Fibroblast of skin of left biceps (primary cell): ENCODE measurements at places on chromosomes 16 and 17.

GRCh38 chr16:50537533-50538290 lies 10.5 kb upstream of the NKD1 start:
- no peak for DNase-seq

DNA sequence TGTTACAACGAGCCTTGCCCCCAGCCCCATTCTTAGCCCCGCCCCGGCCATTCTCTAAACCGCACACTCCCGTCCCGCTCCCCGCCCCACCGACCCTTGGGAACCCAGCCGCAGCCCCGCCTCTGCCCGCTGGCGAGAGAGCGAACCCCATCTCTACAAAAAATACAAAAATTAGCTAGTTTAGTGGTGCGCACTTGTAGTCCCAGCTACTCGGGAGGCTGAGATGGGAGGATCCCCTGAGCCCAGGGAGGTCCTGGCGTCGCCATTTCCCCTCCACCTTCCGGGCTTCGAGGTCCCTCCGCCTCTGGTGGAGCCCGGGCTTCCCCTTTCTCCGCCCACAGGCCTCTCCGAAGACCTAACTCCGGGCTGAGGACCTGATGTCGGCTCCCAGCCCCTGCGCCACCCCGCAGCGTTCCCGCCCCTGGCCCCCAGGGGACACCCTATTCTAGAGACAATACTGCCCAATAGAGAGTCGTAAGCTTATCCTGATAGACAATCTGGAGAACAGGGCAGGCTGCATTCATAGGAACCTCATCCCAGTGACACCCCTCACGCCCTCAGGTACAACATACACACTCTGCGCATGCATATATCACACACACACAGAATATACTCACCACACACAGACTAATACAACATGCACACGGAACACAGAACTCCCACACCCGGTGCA lies 480 bp upstream of the PROCA1 start:
- no peak for DNase-seq

DNA sequence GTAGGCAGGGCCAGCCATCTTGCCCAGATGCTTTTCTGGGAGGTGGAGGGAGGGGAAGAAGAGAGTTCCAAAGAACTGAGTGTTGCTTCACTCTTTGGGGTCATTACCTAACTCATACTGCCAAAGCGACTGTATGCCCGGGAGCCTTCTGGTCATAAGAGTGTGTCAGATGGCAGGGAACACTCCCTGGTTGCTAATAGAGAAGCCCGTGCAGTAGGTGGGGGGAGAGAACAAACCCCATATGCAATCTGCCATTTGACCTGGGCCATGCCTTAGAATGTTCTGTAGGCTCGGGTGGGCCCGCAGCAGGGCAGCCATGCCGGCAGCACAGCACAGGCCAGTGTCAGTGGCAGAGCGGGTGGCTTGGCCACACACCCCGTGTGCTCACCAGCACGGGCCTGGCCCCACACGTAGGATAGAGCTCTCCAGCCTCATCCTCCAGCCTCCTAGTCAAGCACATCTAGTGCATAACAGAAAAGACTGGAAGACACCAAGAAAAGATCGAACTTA lies 120.5 kb downstream of the SOCS1 start:
- DNase-seq, result no peak

- no peak for DNase-seq
Measured at GRCh38 chr16:67869653-67870052, 3.2 kb upstream of the EDC4 start.

- no peak for DNase-seq
Measured at GRCh38 chr16:17567455-17567854, 96.7 kb upstream of the XYLT1 start.
